A549 (cell line): ENCODE measurements at places on chromosomes 4 and X. TPM values are rescaled to one million over a fixed set of nuclear protein-coding genes. Genes with fewer than 3 reads are reported as not detected.
A peak's percentile ranks its signal among the peaks of the same experiment; 100 is the strongest.

DNA sequence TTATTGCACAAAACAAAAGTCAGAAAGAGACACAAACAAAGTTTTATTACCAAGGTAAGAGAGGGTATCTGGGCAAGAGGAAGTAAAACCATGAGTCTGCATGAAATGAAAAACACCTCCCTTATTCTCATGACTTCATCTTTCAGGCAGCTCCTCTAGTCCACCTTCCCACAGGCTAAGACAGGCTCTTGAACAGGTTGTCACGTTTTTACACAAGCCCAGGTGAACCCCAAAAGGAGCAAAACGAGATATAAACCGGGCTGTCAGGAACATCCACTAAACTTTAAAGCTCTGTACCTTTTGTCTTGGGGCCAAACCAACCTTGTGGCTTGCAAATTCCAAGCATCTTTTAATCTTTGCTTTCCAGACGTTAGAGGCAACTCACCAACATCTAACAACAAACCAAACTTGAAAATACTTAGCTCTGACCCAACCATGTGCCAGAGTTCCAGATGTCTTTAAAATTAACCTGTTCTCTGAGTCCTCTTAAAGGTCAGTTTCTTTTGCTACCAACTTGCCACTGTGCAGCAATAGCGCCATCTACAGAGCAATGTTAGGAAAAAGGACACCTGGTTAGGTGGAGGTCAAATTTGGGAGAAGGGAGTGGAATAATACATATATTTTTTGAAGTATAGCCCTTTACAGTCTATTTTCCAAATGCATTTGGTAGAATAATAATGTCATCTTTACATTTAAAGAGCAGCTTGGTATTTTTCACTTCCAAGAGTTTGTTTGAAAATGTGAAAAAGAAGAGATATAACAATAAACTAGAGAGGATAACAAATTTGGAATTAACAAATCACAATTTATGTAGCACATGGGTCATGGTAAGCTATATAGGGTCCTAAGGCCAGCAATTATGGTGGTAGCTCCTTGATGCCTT lies 73.1 kb downstream of the QRFPR start:
- peak; percentile 33 for DNase-seq

DNA sequence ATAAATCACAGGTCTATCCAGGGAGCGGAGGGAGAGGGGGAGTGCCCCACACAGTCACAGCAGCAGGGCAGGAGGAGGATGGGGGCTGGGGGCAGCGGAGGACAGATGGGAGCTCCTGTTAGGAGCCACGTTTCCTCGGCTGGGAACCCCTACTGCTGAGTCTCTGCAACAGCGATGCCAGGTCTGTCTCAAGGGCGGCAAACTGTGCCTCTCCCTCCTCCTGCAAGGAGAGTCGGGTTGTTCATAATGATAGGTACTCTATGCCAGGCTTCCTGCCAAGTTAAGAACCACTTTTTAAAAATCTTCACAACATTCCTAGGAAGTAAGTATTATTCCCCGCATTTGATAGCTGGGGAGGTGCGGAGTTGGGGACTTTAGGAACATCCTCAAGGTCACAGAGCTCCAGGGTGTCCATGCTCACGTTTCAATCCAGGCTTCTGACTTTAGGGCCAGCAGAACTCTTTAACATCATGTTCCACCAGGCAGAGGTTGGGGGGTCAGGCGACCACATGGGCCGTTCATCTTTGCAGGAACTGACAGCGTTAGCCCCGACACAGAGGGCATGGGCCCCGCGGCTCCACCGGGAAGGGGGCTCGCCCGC lies 98.3 kb upstream of the MAML3 start:
- DNase-seq: peak; percentile 47

- DNase-seq: no peak
These were observed 273.6 kb downstream of the FRMPD4 start for GRCh38 chrX:12411831-12412230.

- no peak for DNase-seq
These were observed 404.9 kb downstream of the ZNF674 start for GRCh38 chrX:46140272-46140671.

GRCh38 chr4:183905081-183905592 lies at the start of gene STOX2:
TSS of gene STOX2 (plus strand) at chr4:183905307. CDS start at chr4:183906791, 1,484 bp downstream.
- peak; percentile 73 for DNase-seq

GRCh38 chr4:143626134-143626911 lies 74.2 kb downstream of the FREM3 start:
- DNase-seq: no peak

GRCh38 chr4:2338754-2339457 lies 77.0 kb upstream of the MXD4 start:
- no peak for DNase-seq

GRCh38 chr4:175656649-175657048 lies 155.4 kb downstream of the GPM6A start:
- DNase-seq: no peak

DNA sequence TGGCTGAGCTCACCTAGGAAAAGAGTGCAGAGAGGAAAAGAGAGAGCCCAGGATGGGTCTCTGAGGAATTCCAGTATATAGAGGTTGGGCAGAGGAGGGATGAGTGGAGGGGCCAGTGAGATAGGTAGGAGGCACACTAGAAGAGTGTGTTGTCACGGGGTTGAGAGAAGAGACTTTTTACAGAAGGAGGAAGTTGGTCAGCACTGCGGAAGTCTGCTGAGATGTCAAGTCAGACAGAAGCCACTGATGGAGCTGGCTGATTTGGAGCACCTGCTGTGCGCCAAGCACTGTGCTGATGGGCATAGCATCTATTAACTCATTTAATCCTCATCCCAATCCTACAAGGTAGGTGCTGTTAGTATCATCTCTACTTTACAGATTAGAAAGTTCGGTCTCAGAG lies 60.4 kb downstream of the EFNB1 start:
- DNase-seq: no peak

DNA sequence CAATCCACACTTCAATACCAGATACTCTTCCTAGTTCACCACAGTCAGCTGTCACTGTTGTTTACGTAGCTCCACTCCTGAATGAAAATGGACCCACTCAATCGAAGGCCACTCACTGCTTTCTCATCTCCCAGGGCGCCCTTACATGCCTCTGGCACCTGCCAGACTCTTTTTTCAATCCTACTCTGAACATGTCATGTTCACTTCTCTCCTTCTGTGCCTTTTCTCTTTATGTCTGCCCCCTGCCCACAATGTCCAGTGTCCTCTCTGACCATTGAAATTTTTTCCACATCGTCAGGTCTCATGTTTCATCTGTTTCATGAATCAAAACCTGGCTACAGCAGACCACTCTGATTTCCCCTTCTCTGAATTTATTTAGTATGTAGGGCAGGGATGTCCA lies 1.3 kb upstream of the MGAT4D start:
- no peak for DNase-seq

DNA sequence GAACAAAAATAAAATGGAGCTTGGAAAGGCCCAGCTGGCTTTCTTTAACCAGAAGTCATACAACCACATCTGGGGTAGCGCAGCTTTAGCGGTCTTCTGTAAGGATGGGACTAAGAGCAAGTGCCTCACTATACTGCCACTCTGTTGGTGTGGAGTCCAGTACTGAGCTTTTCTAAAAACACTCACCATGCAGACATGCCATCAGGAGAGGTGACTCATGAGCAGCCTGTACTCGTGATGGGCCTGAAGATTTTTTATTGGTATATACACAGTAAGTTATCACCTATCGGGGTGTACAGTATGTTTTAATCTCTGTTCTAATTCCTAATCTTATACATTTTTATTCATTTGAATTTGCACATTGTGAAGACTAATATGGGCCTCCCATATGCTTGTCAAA lies 9.6 kb downstream of the PPP3CA start:
- DNase-seq: no peak

DNA sequence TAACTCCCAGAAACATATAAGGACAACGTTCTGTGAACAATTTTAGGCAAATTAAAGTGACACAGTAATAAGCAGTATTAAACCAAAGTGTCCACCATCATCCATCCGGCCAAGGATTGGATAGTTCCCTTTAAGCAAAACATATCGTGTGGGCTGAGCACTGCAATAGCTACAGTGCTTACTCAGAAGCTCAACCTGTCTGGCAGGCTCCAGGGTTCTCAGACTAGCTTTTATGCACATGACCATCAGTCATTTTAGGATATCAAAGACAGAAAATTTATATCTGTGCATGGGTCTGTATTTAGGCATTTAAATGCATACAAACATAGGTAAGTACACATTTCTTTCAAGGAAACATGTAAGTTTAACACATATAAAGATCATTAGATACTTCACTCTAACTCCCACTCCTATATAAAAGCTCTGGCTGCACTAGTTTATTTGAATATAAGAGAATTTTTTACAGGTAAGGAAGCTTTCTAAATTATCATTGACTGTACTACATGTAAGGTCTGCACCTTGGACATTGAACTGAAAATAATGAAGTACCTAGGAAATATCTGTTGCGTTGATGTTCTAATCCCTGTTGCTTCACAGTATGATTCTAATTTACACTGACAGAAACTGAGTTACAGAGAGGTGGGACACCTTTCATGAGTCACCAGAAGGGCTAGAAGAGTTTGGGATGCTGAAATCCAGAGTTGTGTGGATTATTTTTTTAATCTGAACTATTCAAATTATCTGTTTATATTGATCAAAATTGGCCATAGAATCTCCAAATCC lies 67.6 kb downstream of the ELOVL6 start:
- DNase-seq: no peak

- no peak for DNase-seq
These were observed 25.2 kb downstream of the TAF7L start for GRCh38 chrX:101265869-101266428.

DNA sequence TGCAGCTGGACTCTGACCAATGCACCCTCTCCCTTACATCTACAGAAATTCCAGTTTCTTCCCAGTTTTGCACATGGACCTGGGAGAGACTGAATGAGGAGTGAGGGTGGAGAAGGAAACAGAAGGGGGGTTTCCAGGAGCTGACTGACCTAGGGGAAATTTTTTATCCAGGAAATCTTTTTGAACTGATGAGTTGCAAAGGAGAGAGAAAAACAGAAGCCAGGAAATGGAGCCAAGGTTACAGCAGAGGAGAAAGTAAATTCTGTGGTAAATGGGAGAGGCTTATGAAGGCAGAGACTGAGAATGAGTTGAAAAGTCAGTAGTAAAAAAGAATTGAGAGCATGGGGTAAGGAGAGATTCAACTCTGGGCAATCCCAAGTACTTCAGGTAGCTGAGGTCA lies 192.8 kb downstream of the SMIM20 start:
- no peak for DNase-seq

DNA sequence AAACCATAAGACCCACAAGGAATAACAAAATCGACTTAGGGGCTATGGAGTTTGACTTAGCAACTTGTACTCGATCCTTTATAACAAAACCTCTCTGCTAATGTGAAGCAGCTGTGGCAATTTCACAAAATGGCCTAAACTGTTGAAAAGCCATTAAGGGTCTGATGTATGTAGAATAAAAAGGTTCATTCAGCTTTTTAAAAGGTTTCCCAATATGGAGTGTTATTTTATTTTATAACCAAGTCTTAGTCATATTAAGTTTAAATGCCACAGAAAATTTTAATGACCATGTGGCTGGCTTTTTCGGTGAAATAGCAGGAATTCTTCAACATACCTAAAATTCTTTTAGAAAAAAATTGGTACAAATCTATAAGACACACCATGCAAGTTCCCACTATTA lies 291.8 kb upstream of the HAND2 start:
- DNase-seq: no peak

- DNase-seq: no peak
These were observed 1530.5 kb downstream of the PCDH18 start for GRCh38 chr4:136001791-136002190.

DNA sequence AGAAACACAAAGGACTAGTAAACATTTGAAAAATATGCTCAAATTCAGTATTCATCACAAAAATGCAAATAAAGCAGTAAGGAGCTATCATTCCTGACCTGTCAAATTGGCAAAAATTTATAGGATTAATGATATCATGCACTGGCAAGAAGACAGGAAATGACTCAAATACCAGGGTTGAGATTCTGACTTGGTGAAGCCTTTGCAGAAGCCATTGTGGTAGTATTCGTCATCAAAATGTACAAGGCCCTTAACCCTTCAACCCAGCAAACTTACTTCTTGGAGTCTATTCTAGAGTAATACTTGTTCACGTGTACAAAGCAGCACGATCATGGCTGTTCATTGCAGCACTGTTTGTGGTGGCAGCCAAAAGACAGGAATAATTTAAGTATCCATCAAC lies 132.4 kb downstream of the ENOX2 start:
- DNase-seq: no peak

DNA sequence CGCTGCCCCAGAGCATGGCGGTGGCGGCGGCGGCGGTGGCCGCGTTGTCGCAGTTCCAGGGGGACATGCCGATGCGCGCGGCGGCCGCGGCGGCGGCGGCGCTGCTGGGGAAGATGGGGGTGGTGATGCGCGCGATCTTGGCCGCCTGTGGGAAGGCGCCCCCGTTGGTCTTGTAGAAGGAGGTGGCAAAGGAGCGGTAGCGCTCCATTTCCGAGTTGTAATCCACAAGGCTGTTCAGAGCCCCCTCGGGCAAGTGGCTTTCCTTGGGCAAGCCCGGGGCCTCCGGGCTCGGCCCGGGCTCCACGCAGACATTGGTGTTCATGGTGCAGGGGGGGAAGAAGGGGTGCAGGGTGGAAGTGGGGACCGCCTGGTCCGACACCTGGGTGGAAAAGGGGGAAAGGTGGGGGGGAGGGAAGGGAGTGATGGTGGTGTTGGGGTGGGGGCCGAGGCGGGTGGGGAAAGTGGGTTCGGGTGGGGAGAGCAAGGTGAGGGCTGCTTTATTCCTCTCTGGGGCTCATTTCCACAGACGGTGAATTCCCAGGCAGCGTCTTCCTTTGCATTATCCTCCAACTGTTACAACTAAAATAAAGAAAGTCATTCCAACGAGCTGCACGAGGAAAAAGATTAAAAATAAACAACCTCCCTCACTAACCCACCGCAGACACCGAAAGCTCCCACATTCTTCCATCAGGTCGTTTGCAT lies 3.1 kb downstream of the CXXC4 start:
- DNase-seq: peak; percentile 37

- DNase-seq: no peak
These were observed 280.6 kb downstream of the PPP3CA start for GRCh38 chr4:101066626-101067170.

GRCh38 chrX:17440836-17441235 lies 65.8 kb downstream of the NHS start:
- DNase-seq: no peak

- no peak for DNase-seq
These were observed 14.1 kb downstream of the KLF3 start for GRCh38 chr4:38678078-38678477.

GRCh38 chr4:159159611-159160010 lies 56.7 kb downstream of the RAPGEF2 start:
- no peak for DNase-seq

GRCh38 chrX:55640854-55641253 lies 17.7 kb downstream of the FOXR2 start:
- no peak for DNase-seq

DNA sequence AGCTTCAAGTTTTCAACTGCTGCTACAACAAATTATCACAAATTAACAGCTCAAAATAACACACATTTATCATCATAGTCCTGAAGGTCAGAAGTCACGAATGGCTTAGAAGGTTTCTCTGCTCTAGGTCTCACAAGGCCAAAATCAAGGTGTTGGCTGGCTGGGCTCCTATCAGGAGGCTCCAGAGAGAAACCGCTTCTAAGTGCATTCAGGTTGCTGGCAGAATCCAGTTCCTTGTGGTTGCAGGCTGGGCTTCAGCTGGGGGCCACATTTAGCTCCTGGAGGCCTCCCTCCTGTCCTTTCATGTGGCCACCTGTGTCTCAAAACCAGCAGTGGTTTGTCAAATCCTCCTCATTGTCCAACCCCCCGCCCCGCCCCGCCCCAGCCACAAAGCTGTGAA lies 15.4 kb downstream of the MRFAP1 start:
- DNase-seq: no peak

Gene GLRA2
- polyA plus RNA-seq: not detected in 3 replicates

Gene GPM6B
- polyA plus RNA-seq: 0.03 to 0.05 TPM in 2 of 3 replicates, not detected in the other

Gene CXCL8
- polyA plus RNA-seq: 4.0 to 5.6 TPM (median 4.4 TPM) in 3 replicates

Gene PCDH10
- 0.42 to 0.58 TPM (median 0.49 TPM) in 3 replicates for polyA plus RNA-seq

Gene TMEM35A
- not detected in 3 replicates for polyA plus RNA-seq

Gene SOX3
- not detected in 3 replicates for polyA plus RNA-seq

Gene WNK3
- polyA plus RNA-seq: 0.03 to 0.04 TPM in 2 of 3 replicates, not detected in the other
